ENCODE measurements at places on chromosomes 1 and 21.

DNA sequence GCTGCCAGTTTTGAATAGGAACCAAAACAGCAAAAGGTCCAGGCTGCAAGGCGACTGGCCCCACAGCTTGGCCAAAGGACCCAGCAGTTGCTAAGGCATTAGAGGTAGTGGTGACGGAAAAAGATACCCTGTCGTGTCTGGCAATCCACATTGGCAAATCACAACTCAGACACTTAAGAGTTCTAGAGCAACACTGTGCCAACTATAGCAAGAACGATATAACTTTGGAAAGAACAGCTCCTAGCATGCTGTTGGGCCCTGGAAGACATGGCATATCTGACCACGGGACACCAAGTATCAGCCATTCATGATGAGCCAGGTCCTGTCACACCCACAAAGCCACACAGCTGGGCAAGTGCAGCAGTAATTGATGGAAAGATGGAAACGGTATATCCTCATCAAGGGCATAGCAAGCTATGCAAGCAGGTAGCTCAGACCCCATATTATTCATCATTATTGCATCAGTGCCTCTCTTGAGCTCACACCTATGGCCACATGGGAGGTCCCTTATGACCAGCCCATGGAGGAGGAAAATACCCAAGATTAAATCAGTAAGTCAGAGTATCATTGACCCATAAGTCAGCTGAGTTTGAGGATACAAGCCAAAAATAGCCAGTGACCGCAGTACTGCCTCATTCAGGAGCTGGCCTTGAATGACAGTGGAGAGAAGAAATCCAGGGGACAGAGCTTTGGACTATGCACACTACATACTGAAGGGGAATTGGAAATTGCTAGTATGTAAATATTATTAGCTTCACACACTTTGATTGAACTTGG lies 221.2 kb downstream of the SETD4 start:
- no peak for DNase-seq

DNA sequence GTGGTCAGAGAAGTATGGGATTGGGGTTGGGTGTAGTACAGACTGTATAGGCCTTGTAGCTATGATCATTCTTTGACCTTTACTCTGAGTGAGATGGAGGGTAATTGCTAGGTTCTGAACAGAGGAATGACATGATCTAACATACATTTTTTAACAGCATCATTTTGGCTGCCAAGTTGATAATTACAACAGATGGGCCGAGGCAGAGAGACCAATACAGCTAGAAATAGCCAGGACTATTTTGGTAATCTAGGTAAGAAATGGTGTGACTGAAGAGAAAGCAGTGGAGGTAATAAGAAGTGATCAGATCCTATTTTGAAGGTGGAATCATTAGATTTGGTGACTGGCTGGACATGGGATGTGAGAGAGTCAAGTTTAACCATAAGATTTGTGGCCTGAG lies 43.5 kb downstream of the RPAP2 start:
- no peak for DNase-seq

- DNase-seq, result no peak
These were observed 4.4 kb downstream of the CDC7 start for GRCh38 chr1:91505086-91505485.

DNA sequence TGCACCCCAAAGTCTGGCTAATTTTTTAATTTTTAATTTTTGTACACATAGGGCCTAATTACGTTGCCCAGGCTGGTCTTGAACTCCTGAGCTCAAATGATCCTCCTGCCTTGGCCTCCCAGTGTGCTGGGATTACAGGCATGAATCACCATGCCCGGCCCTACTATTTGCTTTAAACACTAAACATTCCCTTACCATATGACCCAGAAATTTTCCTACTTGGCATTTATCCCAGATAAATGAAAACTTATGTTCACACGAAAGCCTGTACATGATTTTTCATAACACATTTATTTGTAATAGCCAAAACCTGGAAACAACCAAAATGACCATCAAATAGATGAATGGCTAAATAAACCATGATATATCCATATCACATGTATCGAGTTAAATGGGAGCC lies 35.8 kb downstream of the NDUFS5 start:
- no peak for DNase-seq

GRCh38 chr1:31029026-31029425 lies 36.5 kb downstream of the PUM1 start:
- no peak for DNase-seq
